ENCODE measurements at places on chromosomes 16 and 17.

DNA sequence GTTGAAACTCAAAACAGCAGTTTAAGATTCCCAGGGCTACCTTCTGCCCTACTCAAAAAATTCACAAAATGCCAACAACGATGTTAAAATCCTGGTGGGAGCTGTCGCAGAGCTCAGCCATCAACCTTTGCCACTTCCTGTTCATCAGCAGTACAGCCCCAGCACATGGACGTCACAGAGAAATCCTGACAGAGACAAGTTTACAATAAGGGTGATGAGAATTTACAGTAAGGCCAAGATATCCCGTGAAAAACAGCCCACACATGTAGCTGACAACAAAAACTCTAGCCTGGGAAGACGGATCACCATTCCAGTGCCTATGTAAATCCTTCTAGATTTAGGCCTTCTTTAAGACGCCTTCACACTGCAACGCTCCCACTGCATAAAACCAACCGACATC lies 18.8 kb downstream of the USP22 start:
- no peak for DNase-seq

DNA sequence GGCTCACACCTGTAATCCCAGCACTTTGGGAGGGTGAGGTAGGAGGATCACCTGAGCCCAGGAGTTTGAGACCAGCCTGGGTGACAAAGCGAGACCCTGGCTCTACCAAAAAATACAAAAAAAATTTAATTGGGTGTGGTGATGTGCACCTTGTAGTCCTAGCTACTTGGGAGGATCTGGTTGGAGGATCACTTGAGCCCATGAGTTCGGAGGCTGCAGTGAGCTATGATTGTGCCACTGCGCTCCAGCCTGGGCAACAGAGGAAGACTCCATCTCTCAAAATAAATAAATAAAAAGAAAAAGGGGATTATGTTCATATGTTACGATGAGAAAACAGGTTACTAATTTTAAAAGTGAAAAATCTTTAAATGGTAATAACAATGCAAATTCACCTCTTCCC lies 996 bp downstream of the MLKL start:
- DNase-seq: no peak

- DNase-seq: no peak
Observed at GRCh38 chr17:44236444-44236991, 17.0 kb upstream of the UBTF start.

GRCh38 chr16:15950161-15950854 lies 892 bp downstream of the ABCC1 start:
- peak; percentile 57 for DNase-seq

DNA sequence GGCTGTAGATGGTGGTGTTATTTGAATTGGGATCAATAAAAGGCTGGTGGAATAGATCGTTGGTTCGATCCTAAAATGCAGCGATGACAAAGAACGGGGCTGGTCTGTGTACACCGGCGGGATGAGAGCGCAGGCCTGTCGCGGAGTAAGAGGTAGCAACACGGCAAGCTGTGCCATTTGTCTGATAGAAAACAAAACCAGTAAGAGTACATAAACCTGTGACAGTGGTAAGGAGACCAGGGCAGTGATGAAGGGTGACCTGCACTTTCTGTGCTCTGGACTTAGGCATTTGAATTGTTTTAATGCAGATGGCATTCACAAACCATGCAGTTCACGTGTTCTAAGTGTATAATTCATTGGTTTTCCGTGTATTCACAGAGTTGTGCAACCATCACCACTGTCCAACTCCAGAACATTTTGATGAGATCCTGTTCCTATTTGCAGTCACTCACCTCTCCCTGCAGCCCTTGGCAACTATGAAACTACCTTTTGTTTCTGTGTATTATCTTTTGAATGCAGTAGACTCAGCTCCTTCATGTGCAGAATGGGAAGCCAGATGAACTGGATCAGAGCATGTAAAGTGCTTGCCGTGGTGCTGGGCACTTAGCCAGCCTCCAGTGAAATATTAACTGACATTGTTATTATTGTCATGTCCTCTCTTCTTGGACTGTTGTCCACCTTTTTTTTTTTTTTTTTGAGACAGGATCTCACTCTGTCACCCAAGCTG lies 286.1 kb downstream of the SNX29 start:
- DNase-seq: no peak

DNA sequence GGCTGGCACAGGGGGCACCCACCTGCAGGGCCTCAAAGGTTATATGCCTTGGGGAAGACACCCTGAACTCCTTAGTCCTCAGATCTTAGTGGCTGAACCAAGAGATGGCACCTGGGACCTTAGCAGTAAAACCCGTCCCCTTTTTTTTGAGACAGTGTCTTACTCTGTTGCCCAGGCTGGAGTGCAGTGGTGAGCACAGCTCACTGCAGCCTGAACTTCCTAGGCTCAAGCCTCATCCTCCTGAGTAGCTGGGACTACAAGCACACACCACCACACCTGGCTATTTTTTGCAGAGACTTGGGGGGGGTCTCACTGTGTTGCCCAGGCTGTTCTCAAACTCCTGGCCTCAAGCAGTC lies 237.2 kb downstream of the MRTFB start:
- DNase-seq: no peak

DNA sequence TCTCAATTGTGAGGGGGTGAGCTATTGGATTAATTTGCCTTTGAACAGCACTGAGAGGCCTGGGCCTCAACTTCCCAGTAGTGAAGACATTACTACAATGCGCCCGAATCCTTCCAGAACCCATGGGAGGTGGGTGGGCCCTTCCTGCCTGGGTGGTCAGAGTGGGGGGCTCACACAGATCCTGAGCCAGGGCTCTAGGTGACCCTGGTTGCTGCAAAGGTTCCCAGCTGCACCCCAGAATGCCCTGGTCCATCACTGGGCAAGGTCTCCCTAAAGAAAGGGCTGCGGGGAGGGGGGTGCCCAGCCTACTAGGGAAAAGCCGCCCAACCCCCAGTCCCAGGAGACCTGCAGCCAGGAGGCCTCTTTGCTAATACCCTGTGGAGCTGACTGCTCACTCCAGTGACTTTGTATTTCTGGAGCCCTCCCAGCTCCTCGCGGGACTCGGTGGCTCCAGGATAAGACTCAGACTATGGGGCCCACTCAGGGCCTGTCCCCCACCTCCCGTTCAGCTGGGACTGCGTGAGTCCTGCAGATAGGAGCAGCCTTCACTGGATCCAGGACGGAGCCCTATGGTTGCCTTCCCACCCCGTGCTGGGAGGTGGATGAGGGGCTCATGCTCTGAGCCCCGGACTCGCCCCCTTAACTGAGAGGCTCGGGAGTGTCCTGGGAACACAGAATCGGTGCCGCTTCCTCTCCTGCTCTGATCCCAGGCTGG lies 40.2 kb downstream of the SLC7A5 start:
- DNase-seq: no peak

DNA sequence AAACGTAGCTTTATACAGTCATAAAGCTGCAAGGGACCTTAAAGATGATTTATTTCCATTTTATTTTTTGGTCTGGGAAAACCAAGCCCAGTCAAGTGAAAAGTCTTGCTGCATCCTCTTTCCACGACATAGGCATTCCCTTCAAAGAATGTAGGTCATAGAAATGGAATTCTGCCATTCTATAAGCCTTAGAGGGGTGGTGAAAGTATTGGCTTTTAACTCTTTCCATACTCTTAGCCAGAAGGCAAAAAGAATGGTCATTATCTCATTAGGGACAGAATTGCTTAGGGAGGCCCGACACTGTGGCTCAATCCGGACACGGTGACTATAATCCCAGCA lies 7.9 kb upstream of the MSL1 start:
- DNase-seq: no peak

DNA sequence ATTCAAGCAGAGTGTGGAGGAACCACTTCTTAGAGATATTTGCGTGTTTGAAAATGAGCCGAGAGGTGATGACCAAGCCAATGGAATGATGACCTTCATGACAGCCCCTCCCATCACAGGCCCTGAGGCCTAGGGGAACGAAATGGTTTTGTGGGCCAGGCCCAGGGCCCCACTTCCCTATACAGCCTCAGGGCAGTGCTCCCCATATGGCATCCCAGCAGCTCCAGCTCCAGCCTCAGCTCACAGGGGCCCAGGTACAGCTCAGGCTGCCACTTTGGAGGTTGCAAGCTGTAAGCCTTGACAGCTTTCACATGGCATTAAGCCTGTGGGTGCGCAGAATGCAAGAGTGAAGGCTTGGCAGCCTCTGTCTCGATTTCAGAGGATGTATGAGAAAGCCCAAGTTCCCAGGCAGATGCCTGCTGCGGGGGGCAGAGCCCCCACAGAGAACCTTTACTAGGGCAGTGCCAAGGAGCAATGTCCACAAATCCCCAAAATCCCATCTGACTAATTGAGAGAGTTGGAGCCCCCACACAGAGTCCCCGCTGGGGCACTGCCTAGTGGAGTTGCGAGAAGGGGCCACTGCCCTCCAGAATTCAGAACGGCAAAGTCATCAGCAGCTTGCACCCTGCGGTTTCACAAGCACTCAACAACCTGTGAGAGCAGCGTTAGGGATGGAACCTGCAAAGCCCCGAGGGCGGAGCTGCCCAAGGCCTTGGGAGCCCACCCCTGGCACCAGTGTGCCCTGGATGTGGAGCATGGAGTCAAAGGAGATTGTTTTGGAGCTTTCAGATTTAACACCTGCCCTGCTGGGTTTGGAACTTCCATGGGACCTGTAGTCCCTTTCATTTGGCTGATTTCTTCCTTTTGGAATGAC lies 21.2 kb downstream of the CHMP6 start:
- DNase-seq: no peak

DNA sequence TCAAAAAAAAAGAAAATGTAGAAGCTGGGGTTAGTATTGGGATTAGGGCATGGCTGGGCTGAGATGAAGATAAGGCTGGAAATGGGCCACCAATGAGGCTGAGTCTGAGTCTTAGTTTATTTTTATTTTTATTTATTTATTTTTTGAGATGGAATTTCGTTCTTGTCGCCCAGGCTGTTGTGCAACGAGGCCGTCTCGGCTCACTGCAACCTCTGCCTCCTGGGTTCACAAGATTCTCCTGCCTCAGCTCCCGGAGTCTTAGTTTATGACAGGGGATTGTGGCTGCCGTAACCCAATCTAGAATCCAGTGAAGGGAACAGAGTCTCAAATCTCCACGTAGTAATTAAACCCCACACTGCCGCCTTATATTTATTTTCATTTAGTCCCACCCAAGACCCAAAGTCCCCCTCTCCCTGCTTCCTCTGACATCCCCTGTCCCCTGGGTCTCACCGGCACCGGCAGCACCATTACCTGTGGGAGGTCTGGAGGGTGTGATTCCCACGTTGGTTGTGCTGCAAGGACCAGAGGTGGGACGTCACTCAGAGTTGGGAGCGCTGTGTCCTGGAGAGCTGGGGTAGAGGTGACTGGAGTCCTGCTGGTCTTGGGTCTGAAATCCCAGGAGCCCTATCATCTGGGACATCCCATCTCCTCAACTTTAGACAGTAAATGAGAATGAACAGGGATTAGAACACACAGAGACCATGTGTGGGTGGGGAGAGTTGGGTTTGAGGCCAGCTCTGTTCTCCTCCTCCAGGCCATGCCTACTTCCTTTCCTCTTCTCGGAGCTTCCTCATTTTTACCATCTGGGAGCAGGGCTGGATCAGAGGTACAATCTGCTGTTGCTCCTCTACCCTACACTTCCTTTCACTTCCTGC lies at the start of gene CLEC10A:
Gene CLEC10A, minus strand, starts transcription at position 671 of the 875 bp plus-strand sequence. CDS start 1,439 bp downstream, outside the sequence.
- DNase-seq: no peak

- DNase-seq: peak; percentile 20
Observed at GRCh38 chr16:57899771-57900661, 70.9 kb downstream of the CNGB1 start.

- DNase-seq: no peak
Observed at GRCh38 chr16:88633684-88634140, 4.7 kb upstream of the IL17C start.
